ENCODE measurements at places on chromosomes 5 and 9.
A peak's percentile ranks its signal among the peaks of the same experiment; 100 is the strongest.

- no peak for DNase-seq
Measured at GRCh38 chr5:94174748-94175411, 433.5 kb upstream of the POU5F2 start.

GRCh38 chr9:5518171-5518936 lies 8.0 kb downstream of the PDCD1LG2 start:
- DNase-seq, result no peak

GRCh38 chr5:101929628-101930027 lies 366.5 kb downstream of the SLCO4C1 start:
- no peak for DNase-seq

DNA sequence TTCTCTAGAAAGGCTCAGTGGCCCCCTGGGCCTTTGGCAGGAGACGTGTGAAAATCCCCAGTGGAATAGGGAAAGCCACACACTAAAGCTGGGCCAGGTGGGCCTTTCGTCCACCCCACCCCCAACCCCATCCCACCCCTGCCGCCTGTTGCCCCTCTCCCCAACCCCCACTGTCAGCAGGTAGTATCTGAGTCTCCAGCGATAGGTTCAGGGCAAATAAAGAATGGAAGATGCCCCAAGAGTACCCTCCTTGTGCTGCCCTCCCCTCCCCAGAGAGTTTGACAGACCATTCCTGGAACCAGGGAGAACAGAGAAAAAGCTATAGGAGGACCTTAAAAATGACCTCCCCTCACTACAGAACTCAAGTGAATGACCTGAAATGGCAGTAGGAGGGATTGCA lies 36.7 kb upstream of the UBE2D2 start:
- DNase-seq, result no peak

- DNase-seq, result no peak
Measured at GRCh38 chr5:157348049-157348400, 82.1 kb downstream of the CYFIP2 start.

DNA sequence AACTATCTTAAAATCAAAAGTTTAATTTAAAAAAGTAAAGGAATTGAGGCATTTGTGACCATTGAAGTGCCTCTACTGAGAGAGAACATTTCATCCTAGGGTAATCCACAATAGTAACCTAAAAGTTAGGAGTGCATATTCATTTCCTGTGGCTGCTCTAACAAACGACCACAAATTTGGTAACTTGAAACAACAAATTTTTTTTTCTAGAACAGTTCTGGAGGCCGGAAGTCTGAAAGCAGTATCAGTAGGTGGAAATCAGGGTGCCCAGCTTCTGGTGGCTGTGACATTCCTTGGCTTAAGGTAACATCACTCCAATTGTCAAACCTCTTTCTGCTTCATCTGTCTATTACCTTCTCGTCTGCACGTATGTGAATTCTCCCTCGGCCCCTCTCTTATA lies 67.1 kb upstream of the SSBP2 start:
- DNase-seq, result no peak

- peak; percentile 57 for DNase-seq
Measured at GRCh38 chr5:133240425-133241091, 188.7 kb downstream of the HSPA4 start.

GRCh38 chr5:125668884-125669283 lies 754.3 kb upstream of the GRAMD2B start:
- DNase-seq, result no peak

DNA sequence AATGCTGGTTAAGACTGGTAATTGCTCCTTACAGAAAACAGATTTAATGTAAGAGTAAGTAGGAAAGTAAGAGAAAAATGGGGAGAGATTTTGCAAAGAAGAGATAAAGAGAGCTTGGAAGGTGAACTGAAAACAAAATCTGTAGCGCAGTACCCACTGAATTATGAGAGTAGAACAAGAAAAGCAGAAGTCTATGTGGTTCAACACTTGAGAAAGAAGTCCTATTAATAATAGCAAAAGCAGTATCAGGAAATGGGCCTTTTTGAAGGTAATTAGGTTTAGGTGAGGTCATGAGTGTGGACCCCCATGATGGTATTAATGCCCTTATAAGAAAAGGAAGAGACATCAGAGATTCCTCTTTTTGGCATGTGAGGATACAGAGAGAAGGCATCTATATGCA lies 460.6 kb downstream of the CETN3 start:
- DNase-seq, result no peak

DNA sequence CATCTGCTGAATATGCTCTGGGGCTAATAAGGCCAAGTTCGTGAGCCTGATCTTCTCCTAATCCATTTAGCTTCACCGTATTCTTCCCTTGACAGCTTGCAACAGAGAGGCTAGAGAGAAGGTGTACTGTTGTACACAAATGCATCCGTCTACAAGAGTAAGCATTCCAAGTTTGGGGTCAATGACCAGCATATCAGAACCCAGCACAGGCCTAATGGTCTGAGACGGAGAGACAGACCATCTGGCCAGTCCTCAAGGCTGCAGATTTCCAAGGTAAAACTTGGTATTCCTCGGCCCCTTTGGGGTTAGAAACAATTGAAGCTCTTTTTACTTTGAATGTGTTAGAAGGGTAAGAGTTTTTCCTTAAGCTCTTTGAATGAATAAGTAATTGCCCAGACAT lies 481.2 kb upstream of the KLF4 start:
- DNase-seq, result no peak

DNA sequence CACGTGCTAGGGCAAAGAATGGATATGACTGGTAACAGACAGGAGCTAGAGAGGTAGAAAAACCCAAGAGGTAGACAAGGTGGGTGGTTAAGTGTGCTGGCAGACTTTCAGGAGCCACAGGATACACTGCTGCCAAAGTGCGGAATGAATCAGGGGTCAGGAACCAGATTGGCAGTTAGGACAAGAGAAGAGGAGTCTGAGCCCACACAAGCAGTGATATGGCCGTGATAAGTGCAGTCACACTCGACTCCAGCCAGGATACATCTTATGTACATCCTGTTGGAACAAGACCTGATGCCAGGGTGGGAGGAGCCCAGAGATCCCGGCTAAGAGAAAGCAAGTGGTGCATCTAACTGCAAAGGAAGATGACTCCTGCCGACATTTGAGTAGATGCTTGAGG lies 10.0 kb downstream of the SLIT3 start:
- DNase-seq, result no peak

GRCh38 chr9:132249123-132249522 lies 87.3 kb downstream of the NTNG2 start:
- no peak for DNase-seq

DNA sequence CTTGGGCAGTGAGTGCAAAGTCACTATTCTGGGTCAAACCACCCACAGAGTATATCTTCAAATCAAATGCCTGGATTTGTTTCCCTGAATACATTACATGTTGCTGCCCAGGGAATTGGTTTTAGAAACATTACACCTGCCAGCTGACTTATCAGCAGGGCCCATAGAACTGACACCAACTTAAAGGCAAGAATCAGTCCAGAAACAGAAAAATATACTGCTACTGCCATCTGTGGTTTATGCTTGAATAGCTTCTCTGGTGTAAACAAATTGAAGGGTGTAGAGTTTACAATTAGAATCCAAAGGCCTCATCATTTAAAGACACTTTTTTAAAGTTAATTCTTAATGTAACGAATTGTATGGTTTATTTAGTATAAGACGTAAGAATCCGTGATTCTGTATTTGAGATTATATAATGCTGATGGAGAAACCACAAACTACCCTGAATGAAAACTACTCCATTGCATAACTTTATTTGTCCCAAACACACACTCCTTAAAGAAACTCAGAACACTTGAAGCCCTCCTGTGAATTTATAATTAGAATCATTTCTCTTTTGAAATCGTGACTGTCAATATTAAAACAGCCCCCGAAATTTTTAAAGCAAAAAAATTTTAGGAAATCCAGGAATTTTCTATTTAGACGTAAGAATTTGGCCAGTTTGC lies 6.2 kb downstream of the NR6A1 start:
- DNase-seq, result no peak

DNA sequence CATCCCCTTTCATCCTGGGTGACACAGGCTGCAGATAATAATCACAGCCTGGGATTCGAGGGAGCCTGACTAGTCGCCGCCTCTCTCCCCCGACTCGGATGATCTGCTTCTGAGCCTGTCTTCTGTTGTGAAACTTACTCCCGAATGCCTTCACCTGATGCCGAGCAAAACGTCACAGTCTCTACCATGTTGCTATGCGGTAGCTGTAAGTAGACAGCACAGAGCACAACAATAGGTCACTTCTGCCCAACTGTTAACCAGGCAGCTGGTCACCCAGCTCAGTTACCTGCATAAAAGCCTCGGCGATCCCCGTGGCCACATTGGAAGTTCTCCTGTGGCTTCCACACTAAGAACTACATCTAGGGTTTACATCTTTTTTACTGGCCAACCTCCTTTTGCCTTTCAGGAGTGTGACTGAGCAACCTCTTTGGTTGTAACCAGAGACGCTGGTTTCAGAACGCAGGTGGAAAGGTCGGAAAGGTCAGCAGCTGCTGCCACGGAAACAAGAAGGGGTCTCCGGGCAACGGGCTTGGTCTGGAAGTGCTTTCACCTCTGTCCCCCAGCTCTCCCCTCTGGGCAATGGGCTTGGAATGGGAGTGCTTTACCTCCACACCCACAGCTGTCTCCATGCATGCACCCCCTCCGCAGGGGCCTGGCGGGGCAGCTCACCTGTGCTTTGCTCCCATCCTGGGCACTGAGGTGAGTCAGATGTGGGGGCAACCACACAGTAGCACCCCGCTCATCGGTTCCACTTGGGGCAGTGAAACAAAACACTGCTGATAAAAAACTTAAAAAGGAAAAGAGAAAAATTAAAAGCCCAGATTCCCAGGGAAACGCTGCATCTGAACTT lies 7.6 kb upstream of the PPP1R26 start:
- DNase-seq, result no peak

GRCh38 chr5:6746244-6746643 lies 33.0 kb downstream of the TENT4A start:
- no peak for DNase-seq

DNA sequence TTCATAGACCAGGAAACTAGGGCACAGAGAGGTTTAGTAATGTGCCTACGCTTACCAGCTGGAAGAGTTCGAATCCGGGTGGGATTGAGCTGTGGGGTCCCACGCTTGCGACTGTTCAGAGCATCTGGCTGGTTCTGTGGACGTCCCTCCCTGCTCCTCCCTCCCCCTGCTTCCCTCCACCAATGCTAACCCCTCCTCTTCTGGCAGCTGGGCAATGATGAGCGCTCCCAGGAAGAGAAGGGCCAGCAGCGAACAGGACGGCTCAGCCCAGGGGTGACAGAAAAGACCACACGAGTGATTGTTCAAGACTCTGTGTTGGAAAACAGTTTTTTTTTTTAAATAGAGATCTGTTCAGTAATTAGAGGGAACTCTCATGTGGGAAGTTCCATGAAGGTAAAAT lies 6.9 kb downstream of the FAM163B start:
- no peak for DNase-seq

GRCh38 chr5:31965227-31965626 lies 208.9 kb downstream of the GOLPH3 start:
- DNase-seq, result no peak

DNA sequence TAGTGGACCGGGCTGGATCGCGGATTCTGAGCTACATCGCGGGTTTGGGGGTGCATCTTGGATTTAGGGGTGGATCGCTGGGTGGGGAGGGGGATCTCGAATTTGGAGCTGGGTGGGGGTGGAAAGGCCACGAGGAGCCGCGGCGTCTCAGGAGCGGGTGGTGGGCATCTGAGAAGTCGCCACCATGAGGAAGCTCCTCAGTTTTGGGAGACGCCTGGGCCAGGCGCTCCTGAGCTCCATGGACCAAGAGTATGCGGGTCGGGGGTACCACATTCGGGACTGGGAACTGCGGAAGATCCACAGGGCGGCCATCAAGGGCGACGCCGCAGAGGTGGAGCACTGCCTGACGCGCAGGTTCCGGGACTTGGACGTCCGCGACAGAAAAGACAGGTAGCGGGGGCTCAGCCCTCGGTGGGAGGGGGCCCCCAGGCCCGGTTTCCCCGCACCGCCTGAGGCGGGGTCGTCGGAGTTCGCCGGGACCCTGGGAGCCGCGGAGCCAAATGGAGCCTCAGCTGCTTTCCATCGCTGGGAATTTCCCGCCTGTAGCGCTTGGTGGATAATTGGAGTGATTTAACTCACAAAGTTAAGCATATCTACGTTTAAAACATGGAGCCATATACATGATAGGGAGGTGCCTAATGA lies 376 bp downstream of the ANKRD18B start:
- peak; percentile 21 for DNase-seq

GRCh38 chr9:114210136-114210535 lies 54.8 kb downstream of the COL27A1 start:
- DNase-seq, result no peak

DNA sequence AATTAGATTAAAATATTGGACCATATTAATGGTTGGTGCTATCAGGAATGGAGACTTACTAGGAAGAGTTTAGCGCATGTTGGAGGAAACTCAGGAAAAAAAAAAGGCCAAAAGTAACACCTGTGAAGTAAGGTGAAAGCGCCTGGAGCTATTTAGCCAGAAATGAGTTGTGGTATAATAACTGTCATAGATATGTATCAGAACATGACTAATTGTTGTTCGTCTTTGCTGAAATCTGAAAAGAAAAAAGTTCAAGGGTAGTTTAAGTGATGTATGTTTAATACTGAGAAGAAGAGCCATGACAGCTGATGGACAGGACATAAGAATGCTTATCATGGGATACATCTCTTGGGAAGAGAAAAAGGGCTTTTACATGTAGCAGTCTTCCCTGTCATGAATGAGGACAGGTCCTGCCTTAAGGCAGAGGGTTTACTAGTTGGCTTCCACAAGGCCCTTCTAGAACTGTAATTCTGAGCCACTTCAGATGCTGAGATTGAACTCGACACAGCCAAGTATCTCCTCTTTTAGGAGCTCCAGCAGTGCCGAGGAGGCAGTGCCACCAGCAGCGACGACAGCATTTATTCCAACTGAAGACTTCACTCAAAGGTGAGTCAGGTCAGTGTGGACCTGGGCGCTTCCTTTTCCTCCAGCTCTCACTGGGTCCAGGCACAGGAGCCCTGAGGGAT lies 940 bp upstream of the CAMK4 start:
- DNase-seq, result no peak

GRCh38 chr9:93291536-93292287 lies 107.8 kb downstream of the WNK2 start:
- no peak for DNase-seq

DNA sequence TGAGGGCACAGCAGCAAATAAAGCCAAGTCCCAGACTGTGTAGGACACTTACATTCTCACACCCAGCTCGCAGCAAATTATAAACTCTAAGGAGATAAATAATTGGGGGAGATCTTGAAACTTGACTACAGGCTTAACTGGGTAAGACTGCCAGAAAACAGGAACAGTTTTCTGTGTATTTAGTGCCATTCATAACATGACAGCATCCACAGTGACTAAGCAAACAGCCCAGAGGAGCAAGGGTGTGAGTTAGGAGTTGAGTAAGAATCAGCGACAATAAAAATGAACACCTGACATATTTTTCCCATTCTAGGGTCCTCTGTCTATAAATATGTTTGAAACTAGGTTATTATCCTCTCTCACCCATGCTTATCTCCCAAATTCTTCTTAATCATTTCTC lies 370.9 kb upstream of the WWC1 start:
- DNase-seq, result no peak

GRCh38 chr5:64790210-64790609 lies 21.5 kb downstream of the CWC27 start:
- no peak for DNase-seq

GRCh38 chr9:115593587-115594091 lies 475.7 kb upstream of the TNC start:
- DNase-seq, result no peak

- no peak for DNase-seq
Measured at GRCh38 chr9:75996726-75997125, 106.3 kb downstream of the PCSK5 start.
